Epithelial cell of esophagus (primary cell): ENCODE measurements at places on chromosomes 4 and X.
A peak's percentile ranks its signal among the peaks of the same experiment; 100 is the strongest.

DNA sequence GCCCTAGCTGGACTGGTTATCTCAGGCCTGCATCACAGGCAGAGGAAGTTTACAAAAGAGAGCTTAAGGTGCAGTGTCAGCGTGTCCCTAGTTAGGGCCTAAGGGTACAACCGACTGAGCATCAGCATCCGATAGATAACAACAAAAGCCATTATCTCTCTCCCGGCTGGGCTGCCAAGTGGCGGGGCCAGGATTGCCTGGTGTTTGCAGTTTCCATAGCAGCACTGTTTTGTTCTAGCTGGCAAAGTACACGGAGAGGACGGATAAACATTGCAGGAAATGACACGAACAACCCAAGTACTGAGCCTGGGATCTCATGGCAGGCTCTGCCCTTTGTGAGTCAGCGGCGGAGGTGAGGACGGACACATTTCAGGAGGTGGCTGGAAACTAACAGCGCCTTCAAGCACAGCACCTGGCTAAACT is 104.7 kb upstream of the NOCT start:
- DNase-seq: peak; percentile 94

DNA sequence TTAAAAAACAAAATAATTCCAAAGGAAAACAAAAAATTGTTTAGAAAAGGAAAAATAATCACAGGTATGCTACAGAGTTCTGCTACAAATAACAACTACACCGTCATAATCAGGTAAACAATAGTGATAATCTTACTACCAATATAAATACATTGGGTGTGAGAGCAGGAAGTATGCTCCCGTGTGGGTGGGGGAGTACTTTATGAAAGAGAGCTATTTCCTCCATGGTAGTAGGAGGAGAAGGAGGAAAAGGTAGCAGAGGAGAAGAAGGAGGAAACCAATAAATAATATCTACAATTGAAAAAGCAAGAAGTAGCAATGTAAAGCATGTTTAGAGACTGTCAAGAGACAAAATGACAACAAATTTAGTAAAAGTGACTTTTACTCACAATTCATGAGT is 35.1 kb downstream of the TEC start:
- no peak for DNase-seq

DNA sequence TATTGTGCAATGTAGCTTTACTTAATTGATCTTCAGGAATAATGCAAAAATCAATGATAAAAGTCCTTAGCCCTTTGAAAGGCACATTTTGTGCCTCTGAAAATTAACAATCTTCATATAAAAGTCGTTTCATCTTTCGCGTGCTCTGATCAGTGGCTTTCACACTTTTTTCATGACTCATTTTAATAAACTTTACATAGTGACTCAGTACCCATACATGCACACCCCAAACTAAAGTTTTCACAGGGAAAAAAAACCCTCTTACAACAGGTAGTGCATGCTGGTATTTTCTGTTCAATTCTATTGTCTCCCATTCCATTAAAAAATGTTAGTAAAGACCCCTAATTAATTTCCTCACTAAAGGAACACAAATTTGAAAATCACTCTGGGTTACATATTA is 21.5 kb downstream of the RWDD4 start:
- peak; percentile 71 for DNase-seq

- DNase-seq: no peak
These were observed 925.1 kb downstream of the PCDH7 start for GRCh38 chr4:31645236-31645635.

- DNase-seq: peak; percentile 77
These were observed 493.0 kb upstream of the FAM241A start for GRCh38 chr4:111652236-111652635.

- no peak for DNase-seq
These were observed 25.1 kb downstream of the DDX60 start for GRCh38 chr4:168293386-168293975.

- no peak for DNase-seq
These were observed 248.7 kb downstream of the DHX15 start for GRCh38 chr4:24335616-24336015.

DNA sequence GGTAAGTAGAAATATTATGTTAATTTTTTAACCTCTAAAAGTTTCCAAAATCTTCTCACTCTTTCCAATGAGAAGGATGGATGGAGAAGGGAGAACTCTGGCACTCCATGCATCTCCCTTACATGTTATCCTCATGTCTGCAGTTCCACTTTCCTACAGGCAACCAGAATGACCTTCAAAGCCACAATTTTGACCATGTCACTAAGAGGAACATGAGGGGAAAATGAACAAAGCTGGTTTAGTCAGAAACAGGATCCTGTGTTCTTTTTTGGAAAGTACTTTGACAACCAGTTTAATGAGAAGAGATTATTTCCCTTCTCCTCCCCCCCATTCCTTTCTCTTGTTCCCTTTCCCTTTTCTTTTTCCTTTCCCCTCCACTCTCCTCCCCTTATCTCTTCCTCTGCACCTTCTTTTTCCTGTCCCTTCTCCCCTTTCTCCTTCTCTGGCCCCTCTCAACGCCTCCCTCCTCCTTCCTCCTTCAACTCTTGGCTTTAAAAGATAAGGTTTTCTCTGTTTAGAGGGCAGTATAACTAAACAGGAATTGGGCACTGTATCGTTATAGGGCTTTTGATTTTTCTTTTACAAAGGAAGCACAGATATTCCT is 42.5 kb downstream of the DTHD1 start:
- DNase-seq: no peak

- DNase-seq: peak; percentile 3
These were observed 98.3 kb downstream of the ITM2A start for GRCh38 chrX:79268788-79269187.

GRCh38 chr4:572594-572993 is 3.5 kb downstream of the TMEM271 start:
- no peak for DNase-seq

- DNase-seq: peak; percentile 32
These were observed 9.2 kb upstream of the BMP3 start for GRCh38 chr4:81021142-81021944.

GRCh38 chr4:95300304-95300703 is 248.5 kb downstream of the UNC5C start:
- DNase-seq: no peak

- DNase-seq: no peak
These were observed 204.9 kb upstream of the SPRY1 start for GRCh38 chr4:123191728-123192127.

DNA sequence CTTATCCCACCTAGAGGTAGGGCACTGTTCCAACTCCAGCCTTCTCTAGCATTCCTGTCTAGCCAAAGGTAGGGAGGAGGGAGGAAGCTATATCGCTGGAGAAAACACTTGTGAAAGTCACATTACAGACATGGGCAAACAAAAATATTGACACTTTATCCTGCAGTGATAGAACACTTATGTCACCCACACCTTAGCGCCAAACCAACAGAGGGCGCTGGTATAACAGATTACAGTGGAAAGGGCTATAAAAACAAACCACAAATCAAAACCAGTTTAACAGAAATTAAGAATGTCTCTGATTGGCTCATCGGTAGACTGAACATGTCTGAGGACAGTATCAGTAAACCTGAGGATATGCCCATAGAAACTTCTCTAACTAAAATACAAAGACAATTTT is 451.3 kb downstream of the TLL1 start:
- DNase-seq: peak; percentile 61

DNA sequence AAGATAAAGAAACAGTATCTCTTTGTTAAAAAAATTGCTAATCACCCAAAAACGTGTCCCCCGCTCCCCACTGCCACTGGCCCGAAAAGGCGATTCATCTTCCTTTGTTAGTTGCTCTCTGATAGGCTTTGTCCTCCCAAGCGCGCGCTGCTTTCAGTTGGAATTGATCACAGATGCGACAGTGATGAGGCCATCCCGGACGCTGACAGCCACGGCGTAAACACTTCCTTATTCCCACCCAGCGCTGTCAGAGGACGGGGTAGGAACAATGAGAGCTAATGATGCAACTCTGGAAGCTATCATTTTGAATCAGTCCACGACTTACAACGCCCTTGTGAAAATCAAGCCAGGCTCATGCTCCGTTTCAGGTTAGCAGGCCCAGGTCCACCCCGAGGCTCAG is 21.4 kb downstream of the SOD3 start:
- DNase-seq: no peak

GRCh38 chr4:113330200-113330599 is 280.7 kb downstream of the ANK2 start:
- no peak for DNase-seq

GRCh38 chr4:184784628-184785257 is 41.0 kb downstream of the ACSL1 start:
- no peak for DNase-seq

DNA sequence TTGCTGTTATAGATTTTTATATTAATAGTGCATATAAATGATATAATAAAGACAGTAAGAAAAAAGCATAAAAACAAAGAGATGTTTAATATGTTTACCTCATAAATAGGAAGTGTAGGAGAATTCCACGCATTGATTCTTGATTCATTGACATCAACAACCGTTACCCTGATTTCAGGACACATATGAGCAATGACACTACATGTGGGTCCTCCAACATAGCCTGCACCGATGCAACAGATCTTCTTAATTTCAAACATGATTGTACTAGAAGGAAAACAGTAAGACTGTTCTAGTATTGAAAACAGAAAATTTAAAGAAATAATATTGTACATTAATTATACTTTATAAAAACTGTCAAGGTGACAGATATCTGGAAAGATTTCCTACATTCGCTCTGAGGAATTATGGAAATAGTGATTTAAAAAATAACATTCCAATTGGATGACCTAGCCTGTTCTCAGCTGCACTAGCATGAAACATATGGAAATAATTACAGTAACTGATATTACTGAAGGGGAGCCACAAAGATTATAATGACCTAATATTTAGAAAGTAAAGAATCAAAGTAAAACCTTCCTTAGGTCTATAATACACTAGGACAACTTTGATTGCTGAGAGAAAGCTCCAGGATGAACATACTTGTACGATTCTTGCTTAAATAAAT is 5.9 kb downstream of the UGDH start:
- no peak for DNase-seq

- DNase-seq: no peak
These were observed 429.0 kb downstream of the CFAP47 start for GRCh38 chrX:36348509-36348908.

DNA sequence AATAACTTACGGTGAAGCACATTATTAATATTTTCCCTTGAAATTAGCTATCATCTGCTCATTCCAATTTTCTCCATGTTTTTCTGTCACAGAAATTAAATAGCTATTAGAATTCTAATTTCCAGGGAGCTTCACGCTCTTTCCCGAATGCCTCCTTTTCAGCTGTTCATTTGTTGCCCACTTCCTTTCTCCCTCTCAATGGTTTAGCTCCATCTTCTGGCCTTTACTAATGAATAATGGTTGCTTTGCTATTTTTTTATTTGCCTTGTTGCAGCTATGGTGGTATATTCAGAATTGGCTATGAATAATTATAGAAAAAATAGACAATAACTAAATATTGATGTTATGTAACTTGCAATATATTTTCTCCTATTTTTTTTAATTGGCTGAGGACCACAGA is 70.5 kb downstream of the GRIA2 start:
- no peak for DNase-seq

GRCh38 chr4:92012899-92013867 is 290.6 kb upstream of the GRID2 start:
- peak; percentile 2 for DNase-seq

GRCh38 chr4:43238008-43238407 is 345.5 kb downstream of the GRXCR1 start:
- DNase-seq: no peak

DNA sequence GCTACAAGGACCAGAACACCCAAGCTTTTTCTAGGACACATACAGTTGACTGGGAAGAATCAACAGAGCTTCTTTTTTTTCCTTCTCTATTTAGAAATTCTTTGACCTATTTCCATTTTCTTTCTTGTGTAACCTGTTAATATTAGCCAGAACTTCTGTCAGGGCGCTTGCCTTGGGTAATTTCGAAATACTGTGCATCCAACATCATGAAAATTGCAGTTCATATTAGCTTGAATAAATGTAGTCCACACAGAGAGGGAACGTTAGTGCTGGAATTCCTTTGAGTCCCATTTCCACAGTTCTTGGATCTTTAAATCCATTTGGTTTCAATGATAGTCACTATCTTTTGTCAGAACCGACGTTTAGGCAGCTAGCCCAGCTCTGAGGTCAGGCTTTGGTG is 141.8 kb downstream of the MXRA5 start:
- DNase-seq: no peak

DNA sequence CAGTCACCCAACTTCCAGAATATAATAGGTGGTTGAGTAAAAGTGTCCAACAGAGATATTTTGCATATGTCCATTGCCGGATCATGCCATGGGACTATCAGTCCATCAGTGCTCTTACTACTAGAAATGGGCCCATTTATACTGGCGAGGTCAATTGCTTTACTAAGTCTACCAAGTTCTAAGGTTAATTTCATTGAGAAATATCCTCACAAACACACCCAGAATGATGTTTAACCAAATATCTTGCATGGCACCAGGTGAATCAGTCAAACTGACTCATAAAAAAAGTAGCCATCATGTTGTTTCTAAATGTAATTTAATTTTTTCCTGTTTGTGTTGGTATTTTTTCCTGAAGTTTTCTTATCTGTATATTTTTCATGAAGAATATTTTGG is 1217.0 kb downstream of the RAPGEF2 start:
- peak; percentile 73 for DNase-seq

DNA sequence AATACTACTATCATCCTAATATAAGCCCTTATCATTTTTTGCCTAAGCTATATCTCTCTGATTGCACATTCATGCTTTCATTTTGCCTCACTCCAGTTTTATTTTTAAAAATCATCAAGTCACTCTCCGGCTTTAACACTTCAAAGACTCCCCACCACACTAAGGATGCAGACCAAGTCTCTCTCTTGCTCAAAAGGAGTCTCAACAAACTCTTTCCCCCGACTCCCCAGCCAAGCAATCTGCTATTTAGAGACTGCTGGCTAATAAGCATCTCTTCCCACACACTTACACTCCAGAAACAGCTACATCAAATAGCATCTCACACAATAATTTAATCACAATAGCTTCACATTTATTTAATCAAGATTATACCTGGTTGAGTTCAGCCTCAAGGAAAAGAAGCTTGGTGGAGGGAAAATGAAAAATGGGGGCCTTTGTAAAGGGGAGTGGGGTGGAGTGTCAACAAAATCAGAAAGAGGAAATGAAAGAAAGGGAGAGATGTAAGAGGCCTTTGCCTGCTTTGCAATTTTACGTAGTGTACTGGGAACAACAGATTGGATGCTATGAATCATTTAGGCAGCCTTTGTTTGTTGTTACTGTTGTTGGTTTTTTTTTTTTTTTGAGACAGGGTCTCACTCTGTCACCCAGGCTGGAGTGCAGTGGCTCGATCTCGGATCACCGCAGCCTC is 104.1 kb upstream of the MCF2 start:
- no peak for DNase-seq

DNA sequence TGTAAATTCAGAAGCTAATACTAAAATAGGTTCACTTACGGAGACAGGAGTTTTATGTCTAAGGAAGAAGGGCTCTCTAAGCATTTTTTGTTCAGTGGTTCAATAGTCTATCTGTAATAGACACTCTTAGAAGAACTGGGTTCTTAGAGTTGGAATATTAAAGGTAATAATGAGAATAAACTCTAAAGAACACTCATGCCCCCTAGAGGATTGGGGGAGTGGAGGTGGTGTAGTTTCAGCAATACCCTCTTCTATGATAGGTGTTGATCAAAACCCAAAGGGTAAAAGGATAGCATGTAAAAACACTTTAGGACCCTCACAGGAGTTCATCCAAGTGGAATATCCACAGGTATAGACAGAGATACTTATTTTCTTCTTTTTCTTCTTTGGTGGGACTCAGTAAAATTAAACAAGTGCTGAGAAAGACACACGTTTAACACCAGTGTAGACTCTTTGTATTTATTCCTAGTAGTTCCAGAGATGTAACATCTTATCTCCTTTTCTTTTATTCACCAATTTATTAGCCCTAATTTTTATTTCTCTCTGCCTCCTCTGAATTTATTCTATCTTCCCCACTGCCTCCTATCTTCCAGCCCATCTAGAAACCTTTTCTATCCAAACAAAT is 25.7 kb upstream of the MND1 start:
- peak; percentile 61 for DNase-seq
